ENCODE measurements at places on chromosomes 4 and X.

- DNase-seq: no peak
Measured at GRCh38 chr4:117577686-117578311, 456.5 kb upstream of the NDST3 start.

- DNase-seq: no peak
Measured at GRCh38 chr4:24042094-24042493, 152.2 kb upstream of the PPARGC1A start.

- no peak for DNase-seq
Measured at GRCh38 chrX:13511241-13511943, 58.0 kb upstream of the EGFL6 start.

DNA sequence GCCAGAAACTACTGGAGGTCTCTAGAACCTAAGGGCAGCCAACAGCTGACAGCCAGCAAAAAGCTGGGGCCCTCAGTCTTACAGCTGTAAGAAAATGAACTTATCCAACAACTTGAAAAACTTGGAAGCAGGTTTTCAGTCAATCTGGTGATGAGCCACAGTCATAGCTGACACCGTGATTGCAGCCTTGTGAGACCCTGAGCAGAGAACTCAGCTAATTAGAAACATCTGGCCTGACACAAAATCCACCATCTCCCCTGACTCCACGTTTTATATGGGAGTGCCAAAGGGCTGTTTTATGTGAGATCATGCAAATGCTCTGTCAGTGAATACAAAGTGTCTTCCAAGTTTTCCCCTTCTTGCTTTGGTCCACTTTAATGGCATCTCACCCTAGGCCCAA, 198.8 kb upstream of the DCAF8L1 start:
- DNase-seq: no peak

DNA sequence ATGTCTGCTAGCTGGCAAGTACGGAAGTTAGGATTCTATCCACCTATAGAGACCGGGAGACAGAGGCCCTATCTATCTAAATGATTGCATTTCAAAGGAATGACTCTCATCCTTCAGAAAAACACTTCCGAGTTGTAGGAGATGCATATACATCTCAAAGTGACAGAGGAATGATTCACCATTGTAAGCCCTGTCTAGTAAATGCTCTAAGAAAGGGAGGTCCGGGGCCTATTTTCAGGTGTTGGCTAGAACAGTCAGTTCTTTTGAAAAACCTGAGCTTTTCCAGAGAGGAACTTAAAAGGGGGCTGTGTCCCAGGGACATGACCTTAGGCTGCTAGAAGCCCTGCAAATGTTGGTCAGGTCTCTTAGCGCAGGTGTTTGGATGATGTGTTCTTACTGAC, 262.9 kb upstream of the IL1RAPL1 start:
- DNase-seq: no peak

- no peak for DNase-seq
Measured at GRCh38 chrX:3592184-3592583, 121.3 kb downstream of the PRKX start.

All from T-cell (primary cell).